Stimulated activated CD4-positive, alpha-beta T cell treated with anti-CD3 and anti-CD28 coated beads, Interleukin-4, amount 100 ng/mL, for 4 hours (primary cell): ENCODE measurements at places on chromosomes 4 and X.

- DNase-seq = no peak
These were observed 55.5 kb downstream of the TRAPPC11 start for GRCh38 chr4:183714626-183715025.

DNA sequence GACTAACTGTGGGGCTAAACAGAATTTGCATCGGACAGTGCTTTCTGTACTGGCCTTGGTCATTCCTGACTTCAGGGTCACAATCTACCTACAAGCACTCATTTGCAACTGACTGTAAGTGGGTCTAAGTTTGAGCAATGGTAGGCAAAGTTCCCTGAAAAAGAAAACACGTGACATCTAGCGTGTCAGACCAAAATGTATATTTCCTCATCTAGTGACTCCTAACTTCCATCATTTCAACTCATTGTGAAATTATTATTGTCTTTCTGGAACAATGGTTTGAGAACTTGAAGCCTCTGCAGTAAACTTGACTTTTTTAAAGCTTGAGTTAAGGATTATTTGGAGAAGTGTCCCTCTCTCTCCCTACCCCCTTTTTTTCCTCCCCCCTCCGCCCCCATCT lies 113.6 kb downstream of the MID1 start:
- no peak for DNase-seq

DNA sequence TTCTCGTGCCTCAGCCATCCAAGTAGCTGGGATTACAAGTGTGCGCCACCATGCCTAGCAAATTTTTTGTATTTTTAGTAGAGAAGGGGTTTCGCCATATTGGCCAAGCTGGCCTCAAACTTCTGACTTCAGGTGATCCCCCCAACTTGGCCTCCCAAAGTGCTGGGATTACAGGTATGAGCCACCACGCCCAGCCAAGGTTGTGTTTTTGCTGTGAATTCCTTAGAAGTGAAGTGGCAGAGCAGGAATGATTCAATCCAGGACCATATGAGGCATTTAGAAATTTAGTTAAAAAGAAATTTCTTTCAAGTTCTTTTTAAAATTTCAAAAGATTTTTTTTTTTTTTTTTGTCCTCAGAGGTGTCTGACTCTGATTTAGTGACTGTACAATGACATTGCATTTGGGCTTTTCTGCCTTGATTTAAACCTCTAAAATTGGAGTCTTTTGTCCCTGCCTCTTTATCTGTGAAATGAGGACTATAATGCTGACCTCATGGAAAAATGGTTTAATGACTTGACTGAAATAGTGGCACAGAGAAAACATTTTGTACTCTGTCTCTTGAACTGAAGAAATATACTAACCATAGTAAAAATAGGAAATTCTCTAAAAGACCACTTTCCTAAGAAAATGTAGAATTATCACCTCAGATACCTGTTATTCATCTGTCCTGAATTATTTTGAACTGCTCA lies 59.9 kb downstream of the CXCL13 start:
- no peak for DNase-seq

DNA sequence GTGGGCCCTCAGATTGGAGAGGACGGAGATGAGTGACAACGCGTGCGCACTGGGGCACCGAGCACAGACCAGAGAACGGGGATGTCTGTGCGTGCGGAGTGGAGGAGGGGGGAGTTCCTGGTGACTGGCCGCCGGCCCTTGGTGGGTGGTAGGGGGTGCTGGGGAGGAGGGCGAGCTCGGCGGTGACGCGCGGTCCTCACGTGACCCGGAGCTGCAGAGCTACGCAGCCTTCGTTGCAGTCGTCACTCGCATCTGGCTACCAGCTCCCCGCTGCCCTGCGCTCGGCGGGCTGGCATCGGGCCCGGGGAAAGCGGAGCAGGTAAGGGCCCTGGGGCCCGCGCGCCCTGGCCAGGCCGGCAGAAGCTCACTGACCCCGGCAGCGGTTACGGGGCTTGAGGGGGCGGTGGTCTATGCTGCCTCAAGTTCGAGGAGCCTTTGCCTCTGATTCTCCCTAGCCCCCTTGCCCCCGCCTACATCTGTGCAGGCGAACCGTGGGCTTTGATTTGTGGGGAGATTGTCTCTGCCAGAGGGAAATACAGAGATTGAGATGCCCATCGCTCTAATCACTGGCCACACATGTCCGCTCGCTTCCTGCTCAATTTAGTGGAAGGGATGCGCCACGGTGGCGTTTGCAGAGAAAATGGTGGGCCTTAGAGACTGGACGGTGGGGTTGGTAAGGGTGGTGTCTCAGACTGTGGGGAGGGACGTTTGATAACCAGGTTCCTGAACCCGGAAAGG lies at the start of gene ARMCX4:
TSS of gene ARMCX4 (plus strand) at position 245 of the 738 bp plus-strand sequence. CDS start 3,134 bp downstream, outside the sequence.
- peak; percentile 53 for DNase-seq

DNA sequence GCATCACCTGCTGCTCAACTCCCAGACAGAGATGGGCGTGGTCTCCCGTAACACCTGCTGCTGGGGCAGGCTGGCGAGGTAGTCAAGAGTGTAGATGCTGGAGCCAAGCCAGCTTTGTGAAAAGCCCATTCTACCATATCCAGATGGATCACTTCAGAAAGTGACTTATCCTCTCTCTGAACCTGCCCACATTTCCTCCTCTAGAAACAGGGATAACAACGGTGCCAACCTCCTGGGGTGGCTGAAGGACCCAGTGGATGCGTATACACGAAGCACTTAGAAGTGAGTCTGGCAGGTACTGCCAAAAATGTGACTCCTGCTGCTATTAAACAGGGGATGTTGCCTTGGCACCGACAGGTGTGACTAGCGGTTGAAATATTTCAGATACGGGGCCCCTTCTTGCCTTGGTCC lies 95.8 kb downstream of the SORBS2 start:
- no peak for DNase-seq

GRCh38 chrX:86421771-86422170 lies 273.5 kb downstream of the DACH2 start:
- no peak for DNase-seq

GRCh38 chr4:111934314-111934713 lies 210.9 kb upstream of the FAM241A start:
- DNase-seq = no peak

- DNase-seq = no peak
These were observed 20.2 kb upstream of the MAP3K15 start for GRCh38 chrX:19535476-19535875.

DNA sequence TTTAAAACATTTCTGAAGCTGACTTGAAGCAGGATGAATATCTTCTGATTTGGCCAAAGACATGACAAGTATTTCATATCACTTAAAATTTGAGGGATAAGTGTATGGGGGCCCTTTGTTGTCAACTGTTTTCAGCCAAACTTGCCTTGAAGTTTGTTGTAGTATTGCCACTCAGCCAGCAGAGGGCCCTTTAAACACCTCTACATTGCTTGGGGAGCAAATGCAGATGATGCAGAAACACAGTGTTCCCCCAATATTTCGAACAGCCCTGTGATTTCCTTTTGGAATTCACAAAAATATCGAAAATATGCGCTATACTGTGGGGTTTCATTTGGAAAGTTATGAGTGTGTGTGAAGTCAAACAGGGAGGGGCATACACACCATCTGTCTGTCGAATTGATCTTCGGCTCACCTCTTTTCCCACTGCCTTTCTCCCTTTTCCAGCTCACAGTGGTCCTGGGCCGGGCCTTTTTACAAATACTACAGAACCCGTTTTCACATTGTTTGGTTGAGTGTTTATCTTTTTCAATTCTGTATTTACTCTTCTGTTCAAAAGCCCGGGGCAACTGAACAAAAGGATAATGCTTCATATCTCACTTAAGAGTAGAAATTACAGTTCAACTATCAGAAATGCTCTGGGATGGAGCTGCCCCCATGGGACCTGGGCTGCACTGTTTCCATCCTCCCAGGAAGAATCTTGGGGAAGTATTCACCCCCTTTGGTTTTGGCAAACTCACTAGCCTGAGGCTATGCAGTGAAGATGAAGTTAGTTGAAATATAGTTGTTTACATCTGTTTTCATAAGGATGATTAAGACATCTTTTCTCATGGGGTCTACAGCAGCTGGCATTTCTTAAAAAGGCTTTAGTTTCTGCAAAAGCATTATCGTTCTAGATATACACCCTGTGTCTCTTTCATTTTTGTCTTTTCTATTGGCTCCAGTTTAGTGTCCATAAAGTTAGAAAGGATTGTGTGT lies 137.6 kb downstream of the EGF start:
- DNase-seq = peak; percentile 26

- no peak for DNase-seq
These were observed 16.9 kb downstream of the OTUD5 start for GRCh38 chrX:48940404-48940955.

DNA sequence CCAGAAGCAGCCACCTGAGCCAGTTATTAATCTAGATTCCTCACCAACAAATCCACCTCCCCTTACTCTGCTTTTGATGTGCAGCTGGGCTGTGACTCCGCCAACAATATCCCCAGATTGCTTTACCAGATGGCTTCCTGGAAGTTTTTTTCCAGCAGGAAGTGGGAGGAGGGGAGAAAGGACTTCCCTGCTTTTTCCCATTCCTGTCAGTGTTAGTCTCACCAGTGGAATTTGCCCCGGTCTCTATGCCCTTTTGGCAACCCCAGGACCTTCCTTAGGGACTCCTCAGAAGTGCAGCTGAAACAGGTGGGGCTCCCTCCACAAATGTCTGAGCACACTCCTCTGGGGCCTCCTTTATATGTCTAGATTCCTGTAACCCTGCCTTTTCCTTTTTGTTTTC lies 465.2 kb upstream of the IGFBP7 start:
- no peak for DNase-seq

- DNase-seq = no peak
These were observed 473.8 kb downstream of the ACTRT1 start for GRCh38 chrX:127578395-127578794.

GRCh38 chrX:20378233-20378920 lies 111.7 kb upstream of the RPS6KA3 start:
- DNase-seq = no peak

- DNase-seq = no peak
These were observed 5.6 kb upstream of the PCDH7 start for GRCh38 chr4:30714408-30715031.

DNA sequence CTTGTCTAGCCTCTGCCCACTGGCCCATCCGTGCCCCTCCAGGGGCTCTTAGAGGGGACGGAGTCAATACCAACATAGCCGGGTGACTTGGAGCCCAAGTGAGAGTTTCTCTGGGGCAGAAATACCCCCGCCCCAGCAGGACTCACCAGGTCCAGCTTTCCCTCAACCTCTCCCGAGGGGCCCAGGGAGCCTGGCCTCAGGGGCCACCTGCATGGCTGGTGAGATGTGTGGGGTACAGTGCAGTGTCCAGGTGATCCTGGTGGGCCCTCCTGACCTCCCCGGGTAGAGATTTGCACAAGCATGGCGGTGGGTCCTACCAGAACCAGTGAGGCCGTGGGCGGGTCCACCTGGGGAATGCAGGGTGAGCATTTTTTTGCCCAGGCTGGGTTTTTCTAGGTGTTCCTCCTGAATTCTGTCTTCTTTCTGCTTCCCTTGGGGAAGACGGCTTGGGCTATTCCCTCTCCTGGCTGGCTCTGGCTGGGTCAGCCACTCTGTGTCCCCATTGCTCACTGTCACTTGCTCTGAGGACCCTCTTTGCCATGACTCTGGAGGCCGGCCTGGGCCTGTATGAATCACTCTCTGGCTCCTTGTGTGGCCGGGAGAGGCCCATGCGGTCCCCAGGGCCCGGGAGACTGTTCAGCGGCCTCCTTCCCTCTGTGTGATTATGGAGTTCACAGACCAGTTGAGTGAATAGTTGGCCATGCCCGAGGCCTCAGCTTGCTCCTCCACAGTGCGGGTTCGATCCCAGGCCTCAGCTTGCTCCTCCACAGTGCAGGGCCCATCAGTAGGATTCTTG lies 71.0 kb upstream of the NKX1-1 start:
- no peak for DNase-seq

DNA sequence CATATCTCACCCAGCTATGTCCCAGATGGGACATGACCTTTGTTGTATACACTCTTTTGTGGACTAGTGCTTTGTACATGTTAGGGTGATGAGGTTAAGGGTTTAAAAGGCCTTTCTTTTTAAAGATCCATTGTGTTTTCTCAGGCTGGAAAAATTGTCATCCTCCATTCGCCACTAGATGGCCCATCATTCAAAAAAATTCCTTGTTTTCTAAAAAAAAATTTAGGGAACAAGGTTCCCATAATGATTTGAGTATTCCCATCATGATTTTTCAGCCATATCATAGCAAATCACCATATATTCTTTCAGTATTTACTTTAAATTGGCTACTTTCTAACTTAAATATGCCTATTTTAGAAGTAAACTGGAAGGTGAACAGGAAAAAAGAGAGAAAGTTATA lies 91.9 kb upstream of the TMEM164 start:
- DNase-seq = no peak

- DNase-seq = no peak
These were observed 144.3 kb downstream of the MOSPD2 start for GRCh38 chrX:15017491-15017890.

DNA sequence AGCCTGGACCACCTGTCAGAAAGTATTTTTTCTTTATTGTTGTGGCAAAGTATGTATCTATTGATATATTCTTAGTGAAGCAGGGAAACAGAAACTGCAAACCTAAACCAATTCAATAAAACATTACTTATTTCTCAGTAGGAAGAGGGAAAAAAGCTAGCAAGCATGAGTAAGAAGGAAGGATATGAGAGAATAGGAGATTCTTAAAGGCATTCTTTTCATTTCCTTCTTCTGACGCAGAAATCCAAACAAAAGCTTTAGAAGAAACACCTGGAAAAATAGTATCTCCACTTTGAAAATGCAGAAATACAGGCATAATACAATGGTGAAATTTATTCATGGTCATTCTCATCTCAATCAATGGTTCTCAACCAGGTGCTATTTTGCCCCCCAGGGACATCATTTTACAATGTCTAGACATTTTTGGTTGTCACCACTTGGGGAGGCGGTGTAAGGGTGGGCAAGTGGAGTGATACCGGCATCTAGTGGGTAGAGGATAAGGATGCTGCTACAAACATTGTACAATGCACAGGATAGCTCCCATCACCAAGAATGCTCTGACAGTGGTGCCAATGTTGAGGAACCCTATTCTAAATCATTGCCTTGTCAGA lies 21.7 kb upstream of the ATXN3L start:
- DNase-seq = no peak

DNA sequence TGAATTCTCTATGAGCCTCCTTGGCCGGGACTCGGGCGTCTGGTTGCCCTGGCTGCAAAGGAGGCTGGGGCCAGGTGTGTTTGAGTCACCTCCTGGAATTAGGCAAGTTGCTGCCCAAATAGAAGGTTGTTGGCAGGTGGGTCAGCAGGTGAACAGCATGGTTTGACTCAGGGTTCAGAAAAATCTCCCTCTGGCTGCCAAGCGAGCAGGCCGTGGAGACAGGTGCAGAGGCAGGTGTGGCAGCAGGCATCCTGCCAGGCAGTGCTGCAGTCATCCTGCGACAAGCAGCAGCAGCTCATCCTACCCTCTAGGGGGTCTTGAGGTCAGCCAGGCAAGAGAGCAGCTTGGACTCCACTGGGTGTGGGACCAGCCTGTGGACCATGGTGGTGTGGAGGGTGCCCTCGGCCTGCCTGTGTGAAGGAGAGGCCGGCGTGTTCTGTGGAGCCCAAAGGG lies 8.2 kb downstream of the MSANTD1 start:
- DNase-seq = no peak

- no peak for DNase-seq
These were observed 18.6 kb downstream of the BLTP1 start for GRCh38 chr4:122170775-122171174.

DNA sequence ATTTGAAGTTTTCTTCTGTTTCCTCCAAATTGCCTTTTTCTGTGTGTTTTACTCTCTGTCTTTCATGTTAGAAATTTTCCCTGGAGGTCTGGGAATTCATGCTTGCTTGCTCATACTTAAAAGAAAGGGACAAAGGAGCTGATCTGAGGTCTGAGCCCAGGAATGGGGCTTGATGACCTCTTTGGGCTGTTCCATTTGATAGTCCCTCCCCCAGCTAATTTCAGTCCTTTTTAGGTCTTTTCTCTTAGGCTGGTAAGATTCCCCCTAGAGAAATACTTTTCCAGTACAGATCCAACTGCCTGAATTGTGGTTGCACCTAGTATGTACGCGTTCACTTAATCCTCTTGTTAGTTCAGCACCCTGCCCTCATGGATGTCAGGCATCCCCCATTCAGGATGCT lies 5.5 kb upstream of the PIGA start:
- DNase-seq = no peak
